Retina (tissue), 1 donor: ENCODE measurements at places on chromosomes 12 and 14.

GRCh38 chr12:53184828-53185227 lies 4.1 kb upstream of the CSAD start:
- no peak for DNase-seq

GRCh38 chr14:94058128-94058673 lies 22.8 kb downstream of the DDX24 start:
- DNase-seq, result no peak

- DNase-seq, result no peak
Observed at GRCh38 chr12:48420039-48420775, 52.2 kb upstream of the ANP32D start.

DNA sequence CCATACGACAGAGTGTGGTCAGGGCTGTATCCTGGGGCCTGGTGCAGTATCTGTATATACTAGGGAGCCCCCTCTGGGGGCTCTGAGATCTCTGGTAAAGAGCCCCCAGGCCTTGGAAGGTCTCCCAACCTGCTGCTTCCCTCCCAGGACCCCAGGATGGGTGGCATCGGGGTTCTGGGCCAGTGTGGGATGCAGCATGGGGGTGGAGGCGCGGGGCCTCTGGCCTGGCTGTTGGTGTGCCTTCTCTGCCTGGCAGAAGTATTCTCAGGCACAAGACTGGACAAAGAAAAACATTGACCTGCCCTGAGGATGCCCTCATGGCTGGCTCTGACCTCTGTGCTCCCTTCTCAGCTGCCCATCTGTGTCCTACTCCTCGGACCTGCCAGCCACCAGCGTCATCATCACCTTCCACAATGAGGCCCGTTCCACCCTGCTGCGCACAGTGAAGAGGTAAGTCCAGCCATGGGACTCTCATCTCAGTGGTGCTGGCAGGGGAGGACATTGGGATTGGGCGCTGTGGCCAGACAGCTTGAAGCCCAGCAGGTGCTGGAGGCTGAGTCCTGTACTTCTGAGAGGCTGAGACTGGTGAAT lies 64.5 kb downstream of the GALNT16 start:
- no peak for DNase-seq

DNA sequence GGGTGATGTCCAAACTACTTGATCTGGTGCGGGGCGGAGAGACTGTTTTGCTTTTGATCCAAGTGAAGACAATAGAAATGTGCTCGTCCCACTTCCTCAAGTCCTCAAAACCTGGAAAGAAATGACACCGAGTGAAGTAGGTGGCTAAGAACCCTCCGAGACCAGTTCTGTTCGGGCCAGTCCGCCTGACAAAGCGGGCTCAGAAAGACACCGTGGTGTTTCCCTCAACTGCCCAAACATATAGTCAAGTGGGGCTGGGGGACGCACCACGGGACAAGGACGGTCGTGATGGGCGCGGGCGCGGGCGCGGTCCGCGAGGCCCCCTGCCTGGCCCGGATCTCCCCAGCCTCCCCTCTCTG lies 1.6 kb downstream of the PHLDA1 start:
- peak; percentile 80 for DNase-seq

DNA sequence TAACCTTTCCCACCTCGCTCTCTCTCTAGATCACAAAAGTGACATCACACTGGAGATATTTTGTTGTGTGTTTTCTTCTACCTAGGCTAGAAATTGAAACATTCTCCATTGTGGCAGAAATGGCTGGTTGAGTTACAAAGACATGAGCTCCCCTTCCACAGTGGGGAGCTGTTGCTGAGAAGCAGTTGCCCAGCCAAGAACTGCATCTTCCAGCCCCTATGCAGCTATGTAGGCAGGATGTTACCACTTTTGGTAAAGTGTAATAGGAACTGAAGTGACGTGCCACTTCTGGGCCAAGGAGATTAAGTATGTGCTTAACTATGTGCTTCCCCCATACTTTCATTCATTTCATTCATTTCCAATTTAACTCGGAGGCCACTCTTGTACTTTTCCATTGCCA lies 138.7 kb upstream of the E2F7 start:
- DNase-seq, result no peak

GRCh38 chr12:65935906-65936901 lies 111.9 kb downstream of the HMGA2 start:
- DNase-seq, result peak; percentile 8

DNA sequence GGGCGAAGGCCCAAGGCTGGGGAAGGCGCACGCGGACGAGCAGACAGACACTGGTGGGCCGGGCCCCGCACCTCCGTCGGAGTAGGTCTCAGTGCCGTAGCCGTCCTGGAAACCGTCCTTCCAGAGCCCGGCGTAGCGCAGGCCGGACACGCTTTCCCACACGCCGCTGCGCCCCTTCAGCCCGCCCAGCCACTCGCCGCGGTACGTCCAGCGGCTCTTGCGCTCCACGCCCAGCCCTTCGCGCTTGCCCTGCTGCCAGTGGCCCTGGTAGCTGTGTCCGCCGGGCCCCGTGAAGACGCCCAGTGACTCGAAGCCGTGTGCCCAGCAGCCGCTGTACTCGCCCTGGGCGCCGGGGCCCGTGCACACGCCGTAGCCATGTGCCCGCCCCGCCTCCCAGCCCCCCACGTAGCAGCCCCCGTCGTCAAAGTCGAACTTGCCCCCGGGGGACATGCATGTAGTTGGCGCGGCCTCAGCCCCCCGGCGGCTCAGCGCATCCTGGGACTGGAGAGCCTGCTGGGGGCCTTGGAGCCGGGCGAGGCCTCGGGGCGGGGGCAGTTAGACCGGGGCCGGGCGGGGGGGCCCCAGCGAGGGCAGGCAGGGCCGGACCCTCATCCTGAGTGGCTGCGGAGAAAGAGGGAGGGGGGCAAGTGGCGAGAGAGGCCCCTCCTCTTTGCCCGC lies 1.4 kb downstream of the JPH4 start:
- peak; percentile 73 for DNase-seq

DNA sequence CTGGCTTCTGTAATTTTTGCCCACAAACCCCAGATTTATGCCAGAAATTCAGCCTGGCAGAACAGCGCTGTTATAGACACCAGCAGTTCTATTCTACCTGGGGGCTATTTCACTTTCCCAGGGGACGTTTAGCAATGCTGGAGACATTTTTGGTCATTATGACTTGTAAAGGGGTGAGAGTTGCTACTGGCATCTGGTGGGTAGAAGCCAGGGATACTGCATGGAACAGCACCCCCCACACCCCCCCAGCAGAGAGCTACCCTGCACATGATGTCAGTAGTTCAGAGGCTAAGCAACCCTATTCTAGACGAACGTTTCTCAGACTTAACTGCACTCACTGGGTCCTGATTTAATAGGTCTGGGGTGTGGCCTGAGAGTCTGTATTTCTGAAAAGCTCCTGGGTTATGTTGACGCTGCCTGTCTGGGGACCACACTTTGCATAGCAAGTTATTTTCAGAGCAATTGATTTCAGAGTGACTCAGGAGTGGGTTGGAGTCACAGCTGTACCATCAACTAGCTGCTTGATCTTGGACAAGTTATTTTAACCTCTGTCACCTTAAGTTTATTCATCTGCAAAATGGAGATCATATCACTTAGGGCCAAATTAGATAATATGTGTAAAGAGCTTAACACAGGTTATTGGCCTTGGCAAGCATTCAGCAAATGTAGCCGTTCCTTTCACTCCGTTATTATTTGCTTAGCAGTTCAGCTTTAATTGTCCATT lies 48.5 kb downstream of the CHST11 start:
- no peak for DNase-seq

GRCh38 chr14:58782011-58782410 lies 144.2 kb downstream of the DACT1 start:
- no peak for DNase-seq

GRCh38 chr14:20855652-20856291 lies 35.4 kb upstream of the RNASE3 start:
- peak; percentile 38 for DNase-seq

DNA sequence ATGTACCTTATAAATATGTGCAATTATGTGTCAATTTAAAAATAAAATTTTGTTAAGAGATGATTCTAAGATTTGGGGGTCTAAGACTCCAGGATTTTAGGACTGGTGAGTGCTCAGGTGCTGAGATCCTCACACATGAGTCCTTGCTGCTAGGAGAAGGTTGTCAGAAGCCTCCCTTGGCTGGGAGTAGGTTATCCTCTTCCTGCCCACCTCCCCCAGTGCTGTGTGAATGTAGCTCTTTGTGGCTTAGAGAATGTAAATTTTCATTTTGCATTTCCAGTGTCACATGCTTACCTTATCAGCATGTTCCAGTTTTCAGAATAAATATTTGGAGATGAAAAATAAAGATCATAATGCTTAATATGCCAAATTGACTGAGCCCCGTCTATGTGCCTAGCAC lies 114.2 kb upstream of the MDM1 start:
- DNase-seq, result no peak

- DNase-seq, result no peak
Observed at GRCh38 chr12:93883436-93884154, 206.4 kb downstream of the CRADD start.

GRCh38 chr12:34108405-34108803 lies 86.1 kb downstream of the ALG10 start:
- no peak for DNase-seq

- DNase-seq, result no peak
Observed at GRCh38 chr14:68682166-68683103, 110.4 kb downstream of the ZFP36L1 start.

DNA sequence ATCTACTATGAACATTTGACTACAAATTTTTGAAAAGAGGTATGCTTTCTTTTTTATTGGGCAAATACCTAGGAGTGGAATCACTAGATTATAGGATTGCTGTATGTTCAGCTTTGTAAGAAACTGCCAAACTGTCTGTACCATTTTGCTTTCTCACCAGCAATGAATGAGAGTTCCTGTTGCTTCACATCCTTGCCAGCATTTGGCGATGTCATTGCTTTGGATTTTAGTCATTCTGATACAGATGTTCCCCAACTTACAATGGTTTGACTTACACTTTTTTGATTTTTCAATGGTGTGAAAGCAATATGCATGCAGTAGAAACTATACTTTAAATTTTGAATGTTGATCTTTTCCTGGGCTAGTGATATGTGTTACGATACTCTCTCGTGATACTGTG lies 328.7 kb downstream of the RAD51B start:
- DNase-seq, result no peak

DNA sequence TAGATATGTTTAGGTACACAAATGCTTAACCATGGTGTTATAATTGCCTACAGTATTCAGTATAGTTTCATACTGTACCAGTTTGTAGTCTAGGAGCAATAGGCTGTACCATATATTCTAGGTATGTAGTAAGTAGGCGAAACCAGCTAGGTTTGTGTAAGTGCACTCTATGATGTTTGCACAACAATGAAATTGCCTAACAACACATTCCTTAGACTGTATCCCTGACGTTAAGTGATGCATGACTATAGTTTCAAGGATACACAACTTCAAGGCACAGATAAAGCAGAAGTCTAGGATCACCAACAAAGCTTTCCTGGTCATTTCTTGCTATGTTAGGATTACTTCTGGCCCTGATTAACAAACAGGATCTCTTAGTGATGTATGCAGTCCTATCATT lies 135.1 kb downstream of the SLC38A1 start:
- no peak for DNase-seq

GRCh38 chr12:31217356-31218130 lies 108.4 kb downstream of the SINHCAF start:
- no peak for DNase-seq

DNA sequence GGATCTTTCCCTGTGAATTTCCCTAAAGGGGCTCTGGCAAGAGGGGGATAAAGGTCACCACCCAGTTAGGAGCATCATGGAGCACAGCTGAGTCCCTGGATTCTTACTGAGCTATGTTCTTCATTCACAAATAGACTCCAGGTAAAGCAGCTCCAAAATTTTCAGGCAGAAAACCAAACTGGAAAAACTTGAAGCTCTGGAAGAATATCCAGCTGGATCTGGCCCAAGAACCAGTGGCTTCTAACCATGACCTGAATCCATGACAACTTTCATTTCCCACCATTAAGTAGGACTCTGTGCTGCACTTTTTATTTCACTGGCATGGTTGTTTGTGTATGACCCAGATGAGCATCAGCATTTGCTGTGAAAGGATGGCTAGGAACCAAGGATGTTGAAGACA lies 180.4 kb upstream of the FKBP4 start:
- DNase-seq, result no peak

DNA sequence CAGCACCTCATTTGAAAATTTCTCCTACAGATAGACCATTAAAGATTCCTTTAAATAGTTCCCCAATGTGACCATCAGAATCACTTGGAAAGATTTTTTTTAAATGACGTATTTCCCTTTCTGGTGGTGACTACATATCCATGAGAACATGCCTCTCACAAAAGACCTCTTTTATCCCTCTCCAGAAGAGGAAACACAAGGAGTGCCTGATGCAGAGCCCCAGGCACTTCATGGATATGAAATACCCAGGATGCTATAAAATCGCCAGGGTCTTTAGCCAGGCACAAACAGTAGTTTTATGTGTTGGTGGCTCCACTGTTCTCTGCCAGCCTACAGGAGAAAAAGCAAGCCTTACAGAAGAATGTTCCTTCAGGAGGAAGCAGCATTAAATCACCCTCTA lies 97.1 kb downstream of the ETNK1 start:
- no peak for DNase-seq

GRCh38 chr12:47350062-47350408 lies 270.3 kb upstream of the AMIGO2 start:
- no peak for DNase-seq

- DNase-seq, result no peak
Observed at GRCh38 chr12:123120452-123121166, 30.3 kb downstream of the PITPNM2 start.

DNA sequence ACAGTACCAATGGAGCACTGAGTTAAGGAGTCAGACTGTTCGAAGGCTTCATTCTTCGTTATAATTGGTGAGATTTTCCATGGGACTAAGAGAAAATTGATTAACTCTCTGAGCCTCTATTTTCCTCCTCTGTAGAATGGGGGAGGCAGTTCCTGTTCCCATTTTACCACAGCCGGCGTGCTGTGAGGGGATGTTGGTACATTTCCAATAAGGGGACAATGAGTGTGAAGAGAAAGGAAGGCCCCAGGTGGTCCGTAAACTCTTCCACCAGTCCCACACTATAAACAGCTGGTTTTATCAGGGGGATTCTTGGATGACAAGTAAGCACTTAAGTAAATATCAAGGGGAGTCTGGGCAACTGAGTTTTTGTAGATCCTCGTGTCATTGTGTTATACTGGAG lies 109.9 kb downstream of the DAD1 start:
- DNase-seq, result no peak

GRCh38 chr12:108839018-108839889 lies 18.1 kb downstream of the SSH1 start:
- no peak for DNase-seq

DNA sequence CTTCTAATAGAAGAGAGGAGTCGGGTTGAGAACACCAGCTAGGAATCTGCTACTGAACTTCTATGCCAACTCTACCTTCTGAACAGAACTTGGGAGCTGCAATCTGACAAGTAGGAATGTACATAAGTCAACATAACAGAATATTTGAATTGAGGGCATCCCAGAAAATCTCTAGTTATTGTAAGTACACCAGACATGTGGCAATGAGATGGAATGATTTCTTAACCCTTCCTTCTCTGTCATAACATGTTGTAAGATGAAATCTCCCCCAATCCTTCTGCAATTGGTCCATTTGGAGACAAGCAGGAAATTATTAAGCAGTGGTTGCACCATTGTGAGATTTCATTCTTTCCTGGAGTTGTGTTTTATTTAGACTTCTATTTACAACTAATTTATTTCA lies 68.7 kb upstream of the TMPO start:
- DNase-seq, result no peak

GRCh38 chr14:74563233-74563585 lies 48.8 kb downstream of the LTBP2 start:
- no peak for DNase-seq
